ENCODE measurements at places on chromosomes 5 and 9. TPM values are rescaled to one million over a fixed set of nuclear protein-coding genes. Genes with fewer than 3 reads are reported as not detected.

SHC3 gene
- polyA plus RNA-seq: 0.06 TPM

OGN gene
- 13.1 TPM for polyA plus RNA-seq

EGR1 gene
- polyA plus RNA-seq: 19.6 TPM

LCNL1 gene
- not detected for polyA plus RNA-seq

SWI5 gene
- 33.4 TPM for polyA plus RNA-seq

PCDHGA4 gene
- polyA plus RNA-seq: 0.27 TPM

GKAP1 gene
- 12.4 TPM for polyA plus RNA-seq

ITGA2 gene
- 0.05 TPM for polyA plus RNA-seq

ANKRD18A gene
- polyA plus RNA-seq: 1.4 TPM

KIAA0825 gene
- polyA plus RNA-seq: 9.3 TPM

AGXT2 gene
- not detected for polyA plus RNA-seq

TMEM252 gene
- not detected for polyA plus RNA-seq

CSNK1A1 gene
- polyA plus RNA-seq: 168 TPM

SLC34A3 gene
- polyA plus RNA-seq: not detected

TRPM6 gene
- not detected for polyA plus RNA-seq

CORO2A gene
- polyA plus RNA-seq: not detected

ECSCR gene
- polyA plus RNA-seq: not detected

TNFSF8 gene
- polyA plus RNA-seq: not detected

ACTBL2 gene
- polyA plus RNA-seq: not detected
